Activated naive CD4-positive, alpha-beta T cell treated with anti-CD3 and anti-CD28 coated beads for 36 hours (primary cell): ENCODE measurements at places on chromosomes 3 and 15. TPM values are rescaled to one million over a fixed set of nuclear protein-coding genes. Genes with fewer than 3 reads are reported as not detected.

The KNG1 gene
- total RNA-seq = not detected

The SEMA6D gene
- not detected for total RNA-seq

The SLC38A3 gene
- not detected for total RNA-seq

The GHRL gene
- total RNA-seq = not detected

The GOLGA8T gene
- not detected for total RNA-seq
